ENCODE measurements at places on chromosomes 7 and 10.

DNA sequence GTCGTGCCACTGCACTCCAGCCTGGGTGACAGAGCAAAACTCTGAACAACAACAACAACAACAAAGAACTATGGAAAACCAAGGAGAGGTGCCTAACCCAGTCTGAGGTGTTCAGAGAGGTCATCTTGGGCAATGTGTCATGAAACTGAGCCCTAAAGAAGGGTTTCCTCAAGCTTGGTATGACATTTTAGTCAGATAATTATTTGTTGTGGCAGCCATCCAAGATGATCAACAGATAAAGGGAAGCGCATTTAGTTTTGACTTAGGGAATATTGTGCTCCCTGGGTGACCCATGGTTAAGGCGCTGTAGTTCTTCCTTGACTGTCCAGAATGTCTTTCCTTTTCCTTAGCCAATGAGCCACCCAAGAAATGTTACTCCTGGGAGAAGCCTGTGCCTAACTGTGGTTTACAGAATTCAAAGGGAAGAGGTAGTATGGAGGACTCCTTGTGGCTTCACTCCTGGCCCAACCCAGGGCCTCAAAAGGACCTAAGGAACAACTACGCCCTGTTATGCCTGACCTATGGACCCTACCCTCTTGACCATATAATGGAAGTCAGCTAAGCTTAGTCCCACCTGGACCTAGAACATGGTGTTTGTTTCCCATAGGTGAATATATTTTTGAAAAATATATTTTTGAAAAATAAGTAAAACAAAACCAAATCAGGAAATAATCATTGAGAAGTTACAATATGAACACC is 42.4 kb downstream of the TPST1 start:
- no peak for DNase-seq

- DNase-seq = no peak
Observed at GRCh38 chr10:79255007-79255507, 92.2 kb upstream of the PPIF start.

- no peak for DNase-seq
Observed at GRCh38 chr10:127971963-127972615, 65.2 kb downstream of the PTPRE start.

DNA sequence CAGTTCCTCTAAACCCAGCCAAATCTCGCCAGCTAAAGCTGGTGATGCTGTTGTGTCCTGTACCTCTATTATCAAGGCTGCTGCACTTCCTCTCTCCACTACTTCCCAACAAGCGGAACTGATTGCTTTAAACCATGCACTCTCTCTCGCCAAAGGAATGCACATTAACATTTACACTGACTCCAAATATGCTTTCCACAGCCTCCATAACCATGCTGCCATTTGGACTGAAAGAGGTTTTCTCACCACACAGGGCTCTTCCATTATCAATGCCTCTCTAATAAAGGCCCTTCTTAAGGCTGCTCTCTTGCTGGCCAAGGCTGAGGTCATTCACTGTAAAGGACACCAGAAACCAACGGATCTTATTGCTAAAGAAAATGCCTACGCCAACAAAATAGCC is 11.4 kb upstream of the LRRC61 start:
- no peak for DNase-seq

- no peak for DNase-seq
Observed at GRCh38 chr10:50927522-50928189, 42.2 kb upstream of the A1CF start.

- no peak for DNase-seq
Observed at GRCh38 chr10:123143825-123144168, 4.1 kb upstream of the HMX2 start.

GRCh38 chr10:45429790-45430189 is 55.8 kb downstream of the ALOX5 start:
- no peak for DNase-seq

DNA sequence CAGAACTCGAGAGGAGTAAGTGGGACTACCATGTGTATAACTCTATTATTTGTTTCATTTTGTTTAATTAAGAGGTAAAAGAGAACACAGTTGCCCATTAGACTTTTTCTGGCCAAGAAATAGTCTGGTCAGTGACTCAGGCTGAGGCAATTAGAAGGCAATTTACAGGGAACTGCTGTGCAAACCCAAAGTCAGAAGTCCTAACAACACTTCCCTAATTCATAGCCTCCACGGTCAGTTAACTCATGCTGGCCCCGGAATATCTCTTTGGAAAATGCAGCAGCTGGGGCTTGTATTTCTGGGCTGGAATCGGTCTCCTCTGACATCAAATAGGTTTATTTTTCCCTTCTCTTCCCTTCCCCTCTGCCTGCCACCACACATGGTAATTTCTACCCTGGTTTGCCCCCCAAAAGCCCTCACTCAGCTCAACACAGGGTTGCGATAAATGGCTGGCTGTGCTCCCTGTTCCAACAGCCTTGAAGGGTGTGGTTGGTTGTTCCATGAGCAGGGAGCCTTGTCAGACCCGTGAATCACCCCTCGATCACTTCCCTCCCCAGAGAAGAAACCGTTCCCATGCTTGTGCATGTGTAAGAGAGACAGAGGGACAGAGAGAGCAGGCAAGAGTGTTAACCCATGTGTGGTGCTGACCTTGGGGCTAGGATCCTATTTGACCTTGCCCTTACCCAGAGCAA is 5.3 kb downstream of the SH3PXD2A start:
- DNase-seq = no peak

- DNase-seq = no peak
Observed at GRCh38 chr7:132024290-132024689, 467.9 kb upstream of the PODXL start.

DNA sequence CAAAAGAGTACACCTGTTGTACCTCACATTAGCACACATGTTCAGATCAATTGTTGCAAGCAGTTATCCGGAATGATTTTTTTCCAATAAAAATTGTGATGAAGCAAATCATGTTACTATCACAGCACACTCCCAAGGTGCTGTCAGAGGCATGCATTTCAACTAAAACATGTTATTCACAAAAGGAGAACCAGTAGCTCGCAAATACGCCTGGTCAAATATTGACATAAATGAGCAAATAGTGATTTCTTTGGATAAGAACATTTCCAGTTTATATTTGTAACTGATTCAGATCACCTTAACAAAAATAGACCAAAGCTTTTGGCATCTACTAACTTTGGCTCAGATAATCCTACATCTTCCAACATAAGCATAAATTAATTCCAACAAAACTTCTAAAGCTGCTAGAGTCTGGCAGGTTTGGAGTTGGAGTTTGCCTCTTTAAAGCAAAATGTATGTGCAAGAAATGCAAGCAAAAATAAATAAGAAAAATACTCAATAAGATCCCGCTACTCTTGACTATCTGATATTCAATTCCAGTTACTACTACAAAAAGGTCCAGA is 208.0 kb downstream of the SFMBT2 start:
- DNase-seq = no peak

GRCh38 chr7:80563561-80564327 is 51.9 kb upstream of the GNAT3 start:
- DNase-seq = no peak

DNA sequence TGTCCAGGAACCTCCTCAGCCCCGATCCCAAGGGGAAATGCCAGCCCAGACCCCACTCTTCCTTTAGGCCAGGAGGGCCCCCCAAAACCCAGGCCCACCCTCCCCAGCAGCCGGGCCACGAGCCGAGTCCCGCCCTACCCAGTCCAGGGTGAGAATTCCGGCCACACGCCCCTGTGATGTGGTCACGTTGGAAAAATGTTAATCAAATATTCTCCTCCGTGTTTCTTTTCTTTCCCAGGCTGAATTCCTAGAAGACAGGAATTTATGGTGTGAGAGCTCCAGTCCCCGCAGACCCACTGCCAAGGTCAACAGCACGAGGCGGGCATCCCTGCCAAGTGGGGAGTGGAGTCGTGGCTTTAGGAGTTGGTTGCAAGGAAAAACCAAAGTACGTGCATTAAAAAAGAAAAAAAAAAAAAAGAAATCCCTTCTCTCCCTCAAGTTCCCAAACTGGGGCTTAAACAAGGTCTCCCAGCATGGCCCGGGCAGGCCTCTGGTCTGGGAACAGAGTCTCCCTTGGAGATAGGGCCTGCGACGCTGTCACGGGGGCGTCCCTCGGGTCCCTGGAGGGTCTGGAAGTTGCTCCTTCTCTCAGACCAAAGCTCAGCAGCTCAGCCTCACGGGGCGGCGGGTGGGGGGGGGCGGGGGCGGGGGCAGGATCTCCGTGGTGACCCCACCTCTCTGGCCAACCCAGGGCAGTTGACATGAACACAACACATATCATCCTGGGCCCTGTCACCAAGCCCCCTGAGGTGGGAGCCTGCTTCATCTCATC is 28.1 kb upstream of the ELN start:
- DNase-seq = no peak

- DNase-seq = no peak
Observed at GRCh38 chr10:31578181-31578852, 259.3 kb downstream of the ZEB1 start.

- no peak for DNase-seq
Observed at GRCh38 chr7:42238709-42239366, 1.8 kb upstream of the GLI3 start.

- no peak for DNase-seq
Observed at GRCh38 chr7:140304191-140304799, 94.0 kb downstream of the SLC37A3 start.

GRCh38 chr7:103094102-103094501 is 19.2 kb downstream of the ARMC10 start:
- no peak for DNase-seq

DNA sequence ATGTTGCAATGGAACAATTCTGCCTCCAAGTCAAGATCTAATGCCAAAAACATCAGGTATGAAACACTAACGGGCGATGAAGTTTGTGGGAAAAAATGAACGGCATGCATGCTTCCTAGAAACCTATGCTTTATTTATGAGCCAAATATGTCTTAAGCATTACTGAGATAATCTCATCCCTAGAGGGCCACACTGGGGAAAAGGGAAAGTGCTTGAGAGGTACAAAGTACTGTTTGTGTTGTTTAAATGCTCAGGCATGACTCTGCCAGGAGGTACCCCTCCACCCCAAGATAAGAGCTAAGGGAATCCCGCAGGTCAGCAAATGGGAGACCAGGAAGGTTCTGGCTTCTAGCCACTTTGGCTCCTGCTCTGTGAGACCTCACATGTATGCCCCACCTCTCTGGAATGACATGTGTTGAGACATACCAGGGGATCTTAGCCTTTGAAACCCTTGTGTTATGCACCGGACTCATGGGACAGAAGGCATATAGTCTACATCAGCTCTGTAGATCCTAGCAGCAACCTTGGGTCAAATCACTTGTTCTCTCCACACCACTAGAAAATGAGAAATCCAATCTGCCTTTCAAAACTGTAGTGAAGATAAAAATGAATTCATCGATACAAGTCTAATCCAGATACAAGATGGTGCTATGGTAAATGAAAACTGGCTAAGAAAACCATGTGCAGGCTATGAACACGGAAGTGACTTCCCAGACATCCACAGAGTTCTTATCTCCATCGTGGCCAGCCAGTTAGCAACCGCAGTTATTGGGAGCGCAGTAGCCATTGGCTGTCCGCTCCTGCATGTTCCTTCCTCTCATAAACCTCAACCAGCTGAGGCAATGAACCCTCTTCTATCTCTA is 61.0 kb downstream of the CREB3L2 start:
- no peak for DNase-seq

GRCh38 chr7:106019470-106019820 is 56.4 kb downstream of the CDHR3 start:
- DNase-seq = no peak

- DNase-seq = no peak
Observed at GRCh38 chr7:98186452-98187137, 24.6 kb upstream of the BHLHA15 start.

DNA sequence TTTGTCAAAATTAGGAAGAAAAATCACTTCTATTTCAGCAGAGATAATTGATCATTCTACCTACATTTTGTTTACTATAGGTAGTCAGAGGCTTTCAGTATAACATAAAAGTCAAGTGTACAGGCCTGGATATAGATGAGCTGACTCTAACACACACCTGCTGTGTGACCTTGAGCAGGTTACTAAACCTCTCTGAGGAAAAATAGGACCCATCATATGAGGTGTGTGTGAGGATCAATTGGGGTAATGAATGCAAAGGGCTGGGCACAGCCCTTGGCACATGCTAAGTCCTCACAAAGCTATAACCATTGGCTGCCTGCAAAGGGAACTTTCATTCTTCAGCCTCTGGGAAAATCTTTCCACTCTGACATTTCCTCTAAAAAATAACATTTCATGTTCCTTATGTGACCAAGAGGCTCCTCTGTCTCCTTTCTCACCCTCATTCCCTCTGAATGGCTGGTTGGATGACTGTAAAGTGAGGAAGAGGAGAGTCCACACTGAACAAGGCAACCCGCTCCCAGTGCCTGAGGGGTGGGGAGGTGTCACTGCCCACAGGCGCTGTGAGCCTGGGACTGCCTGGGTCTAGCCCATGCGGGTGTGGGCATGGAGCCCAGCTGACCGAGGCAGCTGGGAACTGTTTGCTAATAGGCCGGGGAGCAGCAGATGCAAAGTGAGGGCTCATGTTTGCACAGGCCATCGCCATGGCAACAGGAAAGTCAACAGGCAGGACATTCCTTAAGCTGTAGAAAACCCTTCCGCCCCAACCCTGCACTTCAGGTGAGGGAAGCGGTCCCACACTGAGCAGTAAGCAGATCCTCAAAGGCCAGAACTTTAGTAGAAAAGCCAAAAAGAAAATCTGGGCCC is 36.8 kb downstream of the MYOF start:
- DNase-seq = peak; percentile 98

DNA sequence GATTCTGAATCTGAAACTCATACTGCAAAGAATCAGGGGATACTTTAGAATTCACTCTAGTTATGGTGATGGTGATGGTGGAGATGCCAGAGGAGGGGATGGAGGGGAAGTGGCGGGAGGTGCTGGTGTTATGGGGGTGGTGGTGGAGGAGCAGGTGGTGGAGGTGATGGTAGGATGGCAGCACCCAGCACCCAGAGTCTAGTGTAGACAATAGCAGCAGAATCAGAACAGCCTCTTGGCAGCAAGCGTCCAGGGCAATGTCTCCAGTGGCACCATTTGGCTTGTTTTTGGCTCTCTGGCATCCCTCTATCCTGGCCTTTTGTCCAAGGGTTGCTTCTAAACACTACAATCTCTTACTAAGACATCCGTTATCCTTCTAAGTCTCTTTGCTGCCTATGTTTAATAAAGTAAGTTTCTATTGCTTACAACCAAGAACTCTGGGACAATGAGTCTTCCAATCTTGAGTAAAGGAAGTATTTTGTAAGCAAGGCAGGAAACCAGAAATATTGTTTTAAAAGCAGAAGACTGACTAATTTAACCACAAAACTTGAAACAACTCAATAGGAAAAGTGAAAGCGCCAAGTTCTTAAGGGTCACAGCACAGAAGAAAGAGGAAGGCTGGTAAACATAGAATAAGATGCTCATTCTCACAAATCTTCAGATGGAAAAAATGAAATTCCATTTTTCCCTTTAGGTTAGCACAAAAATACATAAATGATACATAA is 42.4 kb upstream of the GDF10 start:
- DNase-seq = no peak
